Panc1 (cell line): ENCODE measurements at places on chromosomes 16 and 17. TPM values are rescaled to one million over a fixed set of nuclear protein-coding genes. Genes with fewer than 3 reads are reported as not detected.

The ABCA6 gene
- 0.46 TPM for total RNA-seq

The APOBR gene
- 0.13 TPM for total RNA-seq

The SPN gene
- total RNA-seq: 1.3 TPM

The GSDMA gene
- not detected for total RNA-seq

The CDRT15L2 gene
- not detected for total RNA-seq

The HIGD1B gene
- not detected for total RNA-seq

The CREBBP gene
- total RNA-seq: 60.2 TPM

The HS3ST3A1 gene
- 0.31 TPM for total RNA-seq

The LRRC37A gene
- total RNA-seq: 2.7 TPM
